Dorsolateral prefrontal cortex (tissue), 122 donors: ENCODE measurements at places on chromosomes 7 and 10.
A peak's percentile ranks its signal among the peaks of the same experiment; 100 is the strongest.

DNA sequence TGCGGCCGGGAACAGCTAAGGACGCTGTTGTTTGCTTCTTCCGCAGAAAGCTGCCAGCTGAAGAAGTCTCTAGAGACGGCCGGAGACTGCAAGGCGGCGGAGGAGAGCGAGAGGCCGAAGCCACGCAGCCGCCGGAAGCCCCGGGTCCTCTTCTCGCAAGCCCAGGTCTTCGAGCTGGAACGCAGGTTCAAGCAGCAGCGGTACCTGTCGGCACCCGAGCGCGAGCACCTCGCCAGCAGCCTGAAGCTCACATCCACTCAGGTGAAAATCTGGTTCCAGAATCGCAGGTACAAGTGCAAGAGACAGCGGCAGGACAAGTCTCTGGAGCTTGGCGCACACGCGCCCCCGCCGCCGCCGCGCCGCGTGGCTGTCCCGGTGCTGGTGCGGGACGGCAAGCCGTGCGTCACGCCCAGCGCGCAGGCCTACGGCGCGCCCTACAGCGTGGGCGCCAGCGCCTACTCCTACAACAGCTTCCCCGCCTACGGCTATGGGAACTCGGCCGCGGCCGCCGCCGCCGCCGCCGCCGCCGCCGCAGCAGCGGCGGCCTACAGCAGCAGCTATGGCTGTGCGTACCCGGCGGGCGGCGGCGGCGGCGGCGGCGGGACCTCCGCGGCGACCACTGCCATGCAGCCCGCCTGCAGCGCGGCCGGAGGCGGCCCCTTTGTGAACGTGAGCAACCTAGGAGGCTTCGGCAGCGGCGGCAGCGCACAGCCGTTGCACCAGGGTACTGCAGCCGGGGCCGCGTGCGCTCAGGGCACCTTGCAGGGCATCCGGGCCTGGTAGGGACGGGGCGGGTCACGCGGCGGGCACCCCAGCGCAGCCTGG lies 2.4 kb downstream of the NKX2-3 start:
- DNase-seq: no peak

DNA sequence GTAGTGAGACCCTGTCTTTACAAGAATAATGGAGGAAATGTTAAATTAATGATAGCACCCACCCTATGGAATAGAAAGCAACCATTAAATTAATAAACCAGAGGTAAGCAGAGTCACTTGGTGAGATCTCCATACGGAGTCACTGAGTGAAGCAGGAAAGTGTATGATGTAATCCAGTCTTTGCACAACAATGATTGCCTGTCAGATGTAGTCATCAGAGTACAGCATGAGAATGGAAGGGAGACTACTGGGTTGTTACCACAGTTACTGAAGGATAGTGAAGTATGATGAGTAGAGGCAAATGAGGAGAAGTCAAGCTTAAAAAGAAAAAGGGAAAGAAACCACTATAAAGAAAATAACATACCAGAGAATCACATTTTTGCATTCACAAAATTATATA lies 371.9 kb upstream of the SHH start:
- DNase-seq: no peak

GRCh38 chr7:69301253-69301652 lies 297.0 kb upstream of the AUTS2 start:
- no peak for DNase-seq

GRCh38 chr10:100730725-100731406 lies 14.5 kb upstream of the PAX2 start:
- DNase-seq: no peak

- DNase-seq: no peak
Observed at GRCh38 chr10:88755753-88756152, 4.1 kb upstream of the LIPN start.

DNA sequence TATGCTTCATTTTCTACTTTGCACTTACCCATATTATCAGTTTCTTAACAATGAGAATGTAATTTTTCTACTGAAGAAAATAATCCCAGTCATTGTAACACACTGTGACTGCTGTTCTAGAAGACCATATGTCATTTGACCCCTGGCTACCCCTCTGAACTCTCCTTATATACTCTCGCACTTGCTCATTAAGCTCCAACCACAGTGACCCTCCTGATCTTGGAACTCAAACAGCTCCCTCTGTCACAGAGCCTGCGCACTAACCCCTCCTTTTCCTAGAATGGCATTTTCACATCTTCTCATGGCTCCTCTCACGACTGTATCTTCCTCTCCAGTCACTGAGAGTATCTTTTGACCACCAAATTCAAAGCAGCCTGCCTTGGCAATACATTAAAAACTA lies 169.7 kb downstream of the CACNA2D1 start:
- no peak for DNase-seq

DNA sequence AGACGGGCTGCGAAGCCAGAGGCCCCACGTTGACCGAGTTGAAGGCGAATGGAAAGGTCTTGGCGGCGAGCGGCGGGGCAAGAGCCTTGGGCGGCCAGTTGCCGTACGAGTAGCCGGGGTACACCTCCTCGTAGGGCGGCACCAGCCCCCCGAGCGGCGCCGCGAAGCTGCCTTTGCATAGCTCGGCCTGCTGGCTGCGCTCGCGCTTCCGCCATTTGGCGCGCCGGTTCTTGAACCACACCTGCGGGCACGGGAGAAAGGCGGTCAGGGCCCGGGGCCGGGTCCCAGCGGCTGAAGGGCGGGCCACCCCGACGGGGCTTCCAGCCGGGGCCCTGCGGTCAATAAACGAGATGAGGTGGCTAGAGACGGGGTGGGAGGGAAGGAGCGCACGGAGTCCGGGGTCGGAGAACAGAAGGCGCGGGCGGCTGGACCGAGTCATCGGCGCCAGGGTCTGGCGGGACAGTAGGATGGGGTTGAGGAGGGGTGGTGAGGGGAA lies 4.8 kb downstream of the ELOVL3 start:
- DNase-seq: no peak

- DNase-seq: peak; percentile 58
Observed at GRCh38 chr10:22321156-22321923, 441 bp downstream of the BMI1 start.

DNA sequence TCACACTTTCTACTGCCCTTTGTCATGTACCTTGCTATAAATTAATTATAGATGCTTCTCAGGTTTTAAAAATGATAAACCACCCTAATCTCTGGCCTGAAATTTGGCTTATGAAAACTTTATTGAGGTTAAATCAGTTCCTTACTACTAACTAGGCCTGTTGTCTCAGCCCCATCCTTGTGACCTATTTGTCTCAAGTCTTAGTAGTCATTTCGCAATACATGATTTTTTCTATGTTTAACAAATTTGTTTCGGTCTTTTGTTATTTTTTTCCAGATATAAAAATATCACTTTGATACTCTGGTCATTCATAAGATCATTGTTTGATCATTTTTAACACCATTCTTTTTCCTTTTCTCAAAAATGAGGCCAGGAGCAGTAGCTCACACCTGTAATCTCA lies 411.6 kb downstream of the GFRA1 start:
- DNase-seq: no peak

- no peak for DNase-seq
Observed at GRCh38 chr10:71040846-71041605, 152.7 kb upstream of the PCBD1 start.

DNA sequence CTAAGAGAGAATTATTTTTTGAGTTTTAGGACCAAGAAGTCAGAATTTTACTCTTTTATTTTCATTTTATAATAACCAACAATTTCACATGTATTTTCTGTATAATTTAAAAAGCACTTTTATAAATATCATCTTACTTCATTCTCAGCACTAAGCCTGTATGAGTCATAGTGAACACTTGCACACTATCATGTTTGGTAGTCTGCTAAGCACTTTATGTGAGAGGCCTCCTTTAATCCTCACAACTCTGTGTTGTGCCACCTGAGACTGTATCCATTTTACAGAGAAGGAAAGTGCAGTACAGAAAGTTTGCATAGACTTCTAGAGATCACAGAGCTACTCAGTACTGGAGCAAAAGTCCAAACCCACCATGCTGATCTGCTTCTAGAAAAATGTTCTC lies 939.6 kb downstream of the NRG3 start:
- DNase-seq: no peak

GRCh38 chr7:39946693-39947092 lies 3.4 kb upstream of the CDK13 start:
- no peak for DNase-seq

- DNase-seq: no peak
Observed at GRCh38 chr7:77327067-77327931, 88.8 kb downstream of the GSAP start.

- DNase-seq: no peak
Observed at GRCh38 chr10:68171539-68172080, 60.3 kb downstream of the ATOH7 start.

GRCh38 chr7:111098011-111098925 lies 7.3 kb downstream of the LRRN3 start:
- no peak for DNase-seq

DNA sequence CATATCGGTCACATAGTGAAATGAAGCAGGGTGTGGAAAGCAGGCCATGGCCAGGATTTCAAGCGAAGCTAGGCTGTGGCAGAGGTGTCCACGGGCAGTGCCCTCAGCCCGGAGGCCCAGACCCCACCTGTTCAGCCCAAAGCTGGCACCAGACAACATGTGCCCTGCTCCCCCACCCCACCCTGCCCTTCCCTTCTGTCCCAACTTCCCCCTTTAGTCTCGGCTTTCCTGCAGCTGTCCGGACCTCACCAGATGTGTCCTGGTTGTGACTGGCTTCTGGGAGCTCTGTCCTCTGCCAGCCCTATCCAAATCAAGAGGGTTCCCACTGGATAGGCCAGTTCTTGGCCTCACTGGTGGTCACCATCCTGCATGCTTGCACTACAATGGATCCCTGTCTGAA lies 37.3 kb downstream of the ADAM12 start:
- DNase-seq: no peak

DNA sequence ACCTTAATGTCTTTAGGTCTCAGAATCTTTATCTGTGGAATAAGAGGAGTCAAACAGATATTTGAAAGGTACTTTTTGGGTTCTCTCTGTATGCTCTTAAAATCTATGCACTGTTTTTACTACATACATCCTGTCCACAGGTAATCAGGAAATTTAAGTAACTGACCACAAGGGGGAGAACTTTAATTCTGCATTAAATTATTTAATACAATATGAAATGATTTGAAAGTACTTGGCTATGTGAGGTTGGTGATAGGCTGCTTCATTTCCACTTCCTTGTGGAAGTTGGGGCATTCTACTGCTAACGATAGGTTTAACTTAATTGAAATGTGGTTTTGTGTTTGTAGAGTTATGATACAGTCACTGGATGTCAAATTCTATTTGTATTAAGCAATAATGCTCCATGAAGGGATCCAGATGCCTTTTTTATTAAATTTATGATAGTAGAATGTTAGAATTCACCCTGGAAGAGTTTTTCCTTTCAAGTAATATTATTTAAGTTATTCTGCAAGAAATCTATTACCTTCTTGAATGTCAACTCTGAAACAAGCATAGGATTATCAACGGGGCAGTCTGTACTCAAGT lies 6.0 kb downstream of the TEX47 start:
- DNase-seq: no peak

GRCh38 chr10:125936331-125936730 lies 40.0 kb downstream of the FANK1 start:
- no peak for DNase-seq

- no peak for DNase-seq
Observed at GRCh38 chr7:55397617-55398016, 32.5 kb downstream of the LANCL2 start.

DNA sequence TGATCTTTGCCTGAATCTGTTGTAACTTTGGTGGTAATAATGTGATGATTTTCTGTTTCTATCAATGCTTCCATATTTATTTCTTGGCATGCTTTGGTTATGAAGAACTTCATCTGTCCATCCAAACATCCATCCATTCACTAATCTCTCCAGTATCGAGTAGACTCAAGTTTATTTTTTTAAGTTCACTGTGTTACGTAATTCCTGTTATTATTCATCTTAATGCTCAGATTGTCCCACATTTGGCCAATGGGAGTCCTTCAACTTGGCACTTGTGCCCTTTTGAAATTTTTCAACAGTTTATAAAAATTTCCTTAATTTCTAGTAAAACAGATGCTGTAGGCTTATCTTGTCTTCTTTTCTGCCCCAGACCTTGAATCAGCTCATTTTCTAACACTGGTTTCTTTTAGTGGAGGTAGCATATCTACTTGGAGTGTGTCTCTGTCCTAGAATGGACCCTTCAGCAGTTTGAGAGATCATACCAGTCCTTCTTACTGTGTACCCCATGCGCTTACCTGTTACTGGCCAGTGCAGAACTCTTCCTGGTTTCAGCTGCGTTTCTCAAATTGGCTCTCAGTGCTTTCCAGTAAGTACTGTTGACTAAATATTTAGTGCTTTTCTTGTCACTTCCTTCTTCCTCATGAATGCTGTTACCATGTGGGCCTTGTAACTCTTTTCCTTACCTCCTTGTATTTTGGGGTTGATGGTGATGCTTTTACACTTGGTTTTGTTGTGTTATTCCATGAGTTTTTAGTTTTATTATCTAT lies 100.8 kb downstream of the MLLT10 start:
- no peak for DNase-seq
